Type B pancreatic cell (in vitro differentiated cells): ENCODE measurements at places on chromosomes 3 and 15.

GRCh38 chr3:64218746-64219145 is 6.5 kb downstream of the PRICKLE2 start:
- DNase-seq, result no peak

GRCh38 chr15:57916695-57917094 is 148.8 kb downstream of the ALDH1A2 start:
- DNase-seq, result no peak

GRCh38 chr3:73315706-73316105 is 254.2 kb downstream of the EBLN2 start:
- DNase-seq, result no peak

- no peak for DNase-seq
These were observed 91.9 kb downstream of the LRRC28 start for GRCh38 chr15:99343208-99343607.

DNA sequence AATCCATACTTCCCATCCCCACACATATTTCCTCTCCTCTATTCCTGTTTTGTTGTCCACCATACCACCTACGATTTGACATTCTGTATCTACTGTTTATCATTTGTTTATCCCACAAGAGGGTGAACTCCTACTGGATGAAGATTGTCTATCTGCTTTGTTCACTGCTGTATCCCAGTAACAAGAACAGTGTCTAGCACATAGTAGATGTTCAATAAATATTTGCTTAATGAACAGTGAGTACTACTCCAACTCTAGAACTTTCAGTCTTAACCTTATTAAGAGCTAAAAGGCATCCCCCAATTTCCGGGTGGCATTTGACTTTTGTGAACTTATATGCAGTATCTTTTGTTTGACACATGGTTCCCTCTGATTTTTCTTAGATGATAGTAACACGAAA is 1.3 kb downstream of the PYGO1 start:
- DNase-seq, result no peak

DNA sequence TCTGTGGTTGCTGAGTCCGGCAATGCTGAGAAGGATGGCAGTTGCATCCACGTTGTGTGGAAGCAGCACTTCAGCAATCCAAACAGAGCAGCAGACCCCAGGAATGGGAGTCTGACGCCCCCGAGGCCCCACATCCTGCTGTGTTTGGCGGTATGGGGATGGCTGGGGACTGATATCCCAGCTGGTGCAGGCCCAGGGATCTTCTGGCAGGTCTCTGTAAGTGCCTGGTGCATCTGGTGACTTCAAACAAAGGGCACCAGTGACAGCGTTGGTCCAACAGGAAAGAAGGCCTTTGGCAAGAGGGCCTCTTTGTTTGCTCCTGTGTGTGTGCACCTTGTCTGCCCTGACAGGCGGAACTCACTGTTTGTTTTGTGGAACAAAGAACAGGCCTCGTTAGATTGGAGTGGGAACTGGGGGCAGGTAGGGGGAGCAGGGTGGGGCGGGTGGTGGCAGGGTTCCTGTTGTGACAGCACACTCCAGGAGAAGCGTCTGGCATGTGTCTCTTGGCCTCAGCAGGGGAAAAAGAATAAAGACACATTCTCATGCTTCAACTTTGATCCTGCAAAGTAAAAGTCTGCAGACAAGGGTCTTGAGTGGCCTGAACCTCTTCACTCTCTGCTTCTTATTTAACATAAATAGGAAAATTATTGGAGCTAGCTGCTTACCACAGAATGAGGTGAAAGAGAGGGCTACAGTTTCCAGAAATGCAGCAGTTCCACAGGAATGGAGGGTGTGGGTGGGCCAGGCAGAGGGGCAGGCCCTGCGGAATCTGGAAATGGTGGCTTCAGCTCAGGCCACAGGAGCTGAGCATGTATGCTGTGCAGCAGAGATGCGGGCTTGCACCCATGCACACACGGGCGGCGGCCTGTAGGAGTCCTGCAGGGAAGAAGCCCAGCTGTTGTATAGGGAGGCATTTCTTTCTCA is 94.5 kb upstream of the MYZAP start:
- DNase-seq, result no peak

DNA sequence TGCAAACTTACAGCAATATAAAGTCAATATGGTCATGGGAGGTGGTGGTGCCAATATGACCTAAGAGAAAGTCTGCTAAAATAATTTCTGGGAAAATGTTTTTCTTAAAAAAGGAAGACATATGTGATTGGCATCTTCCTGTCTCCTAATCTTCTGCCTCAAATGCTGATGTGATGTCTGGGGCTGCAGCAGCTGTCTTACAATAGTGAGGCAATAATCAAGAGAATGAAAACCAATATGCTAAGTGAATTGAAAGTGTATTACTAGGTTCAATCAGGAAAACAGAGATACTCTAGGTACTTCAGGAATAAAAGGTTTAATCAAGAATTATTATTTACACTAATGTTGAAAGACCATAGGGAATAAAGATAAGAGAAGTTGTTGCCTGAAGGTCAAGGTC is 7.2 kb upstream of the STT3B start:
- no peak for DNase-seq

DNA sequence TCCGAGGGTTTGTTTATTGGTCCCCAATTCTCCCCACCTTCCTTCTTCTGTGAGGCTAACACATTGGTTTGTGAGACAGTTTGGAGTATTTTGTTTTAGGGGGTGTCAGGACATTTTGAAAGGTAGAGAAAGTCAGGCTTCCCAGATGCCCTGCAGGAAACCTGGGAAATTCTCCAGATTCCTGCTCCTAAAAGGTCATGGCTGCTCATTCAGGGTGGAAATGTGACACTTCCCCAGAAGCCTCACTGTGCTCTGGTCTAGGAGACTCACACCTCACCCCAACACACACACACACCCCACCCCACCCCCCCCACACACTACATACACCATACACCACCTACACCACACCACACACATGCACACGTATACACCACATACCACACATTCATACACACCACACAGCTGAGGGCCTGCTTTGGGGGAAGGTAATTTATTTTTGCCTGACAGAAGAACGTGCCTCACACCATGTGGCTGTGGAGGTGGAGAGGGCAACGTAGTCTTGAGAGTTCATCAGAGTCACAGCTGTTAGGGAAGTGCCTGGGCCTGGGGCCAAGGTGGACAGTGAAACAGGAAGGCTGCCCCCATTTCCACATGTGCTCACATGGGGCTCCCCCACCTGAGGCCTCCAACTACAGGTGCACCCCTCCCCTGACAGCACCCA is 40.4 kb upstream of the LIMD1 start:
- no peak for DNase-seq

- no peak for DNase-seq
These were observed 37.5 kb upstream of the STIMATE start for GRCh38 chr3:52934630-52935530.

- no peak for DNase-seq
These were observed 17.7 kb downstream of the FEM1B start for GRCh38 chr15:68295014-68295805.

- DNase-seq, result no peak
These were observed 17.7 kb downstream of the RBP1 start for GRCh38 chr3:139521816-139522215.

- no peak for DNase-seq
These were observed 7.7 kb upstream of the KCTD6 start for GRCh38 chr3:58484045-58484721.

GRCh38 chr3:148707601-148708380 is 10.1 kb downstream of the AGTR1 start:
- DNase-seq, result no peak

- peak; percentile 76 for DNase-seq
These were observed at the start of gene DZIP1L for GRCh38 chr3:138114988-138115971. Gene DZIP1L (minus strand): TSS chr3:138115608. CDS start chr3:138103971, 11,637 bp downstream.

- DNase-seq, result no peak
These were observed 15.8 kb upstream of the CYP11A1 start for GRCh38 chr15:74383286-74383685.

- DNase-seq, result no peak
These were observed 267.7 kb downstream of the PLOD2 start for GRCh38 chr3:145893331-145893730.

GRCh38 chr3:172070269-172070668 is 30.9 kb downstream of the FNDC3B start:
- DNase-seq, result no peak

- DNase-seq, result no peak
These were observed 26.1 kb downstream of the FNDC3B start for GRCh38 chr3:172065527-172065926.

DNA sequence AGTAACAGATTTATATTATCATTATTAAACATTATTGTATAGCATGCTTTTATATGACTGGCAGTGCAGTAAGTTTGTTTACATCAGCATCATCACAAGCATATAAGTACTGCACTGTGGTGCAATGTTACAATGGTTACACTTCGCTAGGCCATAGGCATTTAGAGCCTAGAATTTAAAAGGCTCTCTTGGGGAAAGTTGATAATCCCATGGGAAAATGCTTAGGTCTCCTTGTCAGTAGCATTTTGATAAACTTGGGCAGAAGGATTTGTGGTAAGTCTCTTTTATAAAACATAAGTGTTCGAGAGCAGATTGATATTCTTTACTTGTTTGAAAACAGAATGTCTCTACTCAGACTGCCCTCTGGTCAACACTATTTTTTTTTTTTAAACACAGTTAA is 7.5 kb downstream of the DTWD1 start:
- DNase-seq, result no peak

- DNase-seq, result no peak
These were observed 166.5 kb upstream of the THRB start for GRCh38 chr3:24661175-24661584.

GRCh38 chr3:123161167-123161566 is 40.6 kb upstream of the SEC22A start:
- no peak for DNase-seq

- DNase-seq, result no peak
These were observed 38.4 kb upstream of the SMAD6 start for GRCh38 chr15:66663664-66664063.

DNA sequence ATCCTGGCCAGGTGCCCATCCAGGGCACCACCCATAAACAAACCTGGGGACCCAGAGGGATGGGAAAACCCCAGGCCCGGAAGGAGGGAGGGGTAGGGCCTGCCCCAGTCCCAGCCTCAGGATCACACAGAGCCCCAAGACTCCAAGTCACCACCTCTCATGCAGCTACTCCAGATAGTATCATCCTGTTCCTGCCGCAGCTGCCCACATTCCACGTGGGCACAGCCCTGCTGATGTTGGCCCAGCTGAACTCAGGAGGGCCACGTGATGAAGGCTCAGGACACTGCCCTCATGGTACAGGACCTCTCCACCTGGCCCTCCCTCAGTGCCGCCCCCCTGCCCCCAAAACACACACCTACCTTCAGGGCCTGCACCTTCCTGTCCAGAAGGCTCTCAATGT is 69.5 kb downstream of the CACNA2D2 start:
- DNase-seq, result no peak

DNA sequence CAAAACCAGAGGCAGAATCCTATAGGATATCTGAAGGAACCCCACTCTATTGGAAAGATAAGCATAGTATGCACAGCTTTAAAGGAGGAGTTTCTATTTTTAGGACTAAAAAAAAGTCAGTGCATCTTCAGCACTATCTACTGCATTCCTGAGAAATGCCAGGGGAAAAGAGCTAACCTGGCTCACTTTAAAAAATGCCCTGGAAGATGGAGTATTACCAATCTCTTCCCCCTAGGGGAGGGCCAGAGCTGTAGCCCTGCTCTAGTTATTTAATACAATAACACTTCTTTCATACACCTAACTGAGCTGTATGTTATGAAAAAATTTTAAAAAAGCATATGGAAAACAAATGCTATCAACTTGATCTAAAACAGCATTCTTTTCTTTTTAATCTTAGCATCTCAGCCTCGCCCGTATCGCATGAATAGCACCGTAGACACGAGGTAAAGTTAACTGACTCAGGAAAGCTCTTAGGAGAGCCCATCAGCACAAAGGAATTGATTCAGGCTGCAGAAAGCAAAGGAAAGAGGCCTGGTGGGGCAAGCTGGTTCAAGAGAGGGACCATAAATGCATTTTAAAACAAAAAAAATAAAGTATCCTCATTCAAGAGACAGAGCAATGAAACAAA is 50.2 kb downstream of the TGM4 start:
- no peak for DNase-seq

DNA sequence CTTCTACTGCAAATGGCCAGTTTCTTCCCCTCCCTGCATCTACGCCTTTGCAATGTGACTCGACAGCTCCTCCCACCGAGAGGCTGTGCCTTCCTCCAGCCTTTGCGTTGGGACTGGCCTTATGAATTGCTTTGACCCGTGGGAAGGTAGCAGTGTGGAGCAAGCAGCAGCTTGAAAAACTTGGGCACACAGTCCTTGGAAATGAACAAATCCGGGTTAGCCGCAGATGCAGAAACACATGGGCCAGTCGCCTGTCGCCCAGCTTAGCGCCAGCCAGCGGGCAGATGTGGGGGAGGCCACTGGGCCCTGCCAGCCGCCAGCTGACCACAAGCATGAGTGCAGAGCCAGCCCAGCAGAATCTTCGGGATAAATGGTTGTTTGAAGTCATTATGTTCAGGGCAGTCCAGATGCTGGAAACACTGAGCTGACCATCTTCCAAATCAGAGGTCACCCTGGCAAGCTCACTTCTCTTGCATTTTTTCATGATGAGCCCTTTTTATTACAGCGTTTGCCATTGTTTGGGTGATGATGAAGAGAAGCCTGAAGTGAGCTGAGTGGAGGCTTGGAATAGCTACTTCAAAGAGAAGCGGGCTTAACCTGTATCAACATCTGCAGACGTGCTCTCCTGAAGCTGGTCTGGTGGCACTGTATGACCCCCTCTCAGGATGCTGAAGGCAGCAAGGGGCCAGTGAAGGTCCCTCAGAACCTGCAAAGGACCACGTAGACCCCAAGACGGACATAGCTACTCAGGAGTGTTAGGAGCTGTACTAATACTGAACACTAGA is 9.8 kb downstream of the SELENOS start:
- no peak for DNase-seq

DNA sequence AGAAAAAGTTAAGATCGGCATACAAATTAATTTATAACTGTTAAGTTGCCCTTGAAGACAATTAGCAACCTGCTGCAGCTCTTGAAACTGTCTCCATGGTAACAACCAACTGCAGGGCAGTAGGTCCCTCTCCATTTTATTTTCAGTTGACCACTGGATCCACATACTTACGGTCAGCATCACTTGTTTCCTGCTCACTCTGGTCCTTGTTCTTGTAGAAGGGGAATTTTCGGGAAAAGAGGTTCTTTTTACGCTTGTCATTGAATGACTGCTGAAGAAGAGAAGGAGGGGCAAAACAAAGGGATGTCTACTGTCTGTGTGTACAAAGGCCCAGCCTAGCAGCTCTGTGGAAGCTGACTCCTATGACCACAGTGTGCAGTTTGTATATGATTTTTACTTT is 46.8 kb upstream of the MELTF start:
- DNase-seq, result no peak

- DNase-seq, result no peak
These were observed 73.7 kb upstream of the SLCO2A1 start for GRCh38 chr3:134103470-134103869.

DNA sequence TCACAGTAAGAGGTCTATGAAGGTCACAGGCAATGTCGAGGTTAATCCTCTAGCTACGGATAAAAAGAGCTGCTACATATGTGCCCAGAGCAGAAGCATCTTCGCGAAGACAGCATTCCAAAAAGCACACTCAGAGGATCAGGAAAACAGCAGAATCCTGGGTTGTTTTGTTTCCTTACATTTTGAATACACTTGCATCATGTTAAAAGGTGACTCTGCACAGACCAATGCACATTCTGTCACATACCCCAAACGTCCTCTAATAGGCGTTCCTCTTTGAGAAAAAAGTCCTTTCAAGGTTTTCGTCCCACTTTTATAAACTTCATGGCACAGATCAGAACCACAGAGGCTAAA is 52.7 kb downstream of the VGLL4 start:
- no peak for DNase-seq
